Esophagus squamous epithelium (tissue), 5 donors: ENCODE measurements at places on chromosomes 13 and 19.
A peak's percentile ranks its signal among the peaks of the same experiment; 100 is the strongest.

DNA sequence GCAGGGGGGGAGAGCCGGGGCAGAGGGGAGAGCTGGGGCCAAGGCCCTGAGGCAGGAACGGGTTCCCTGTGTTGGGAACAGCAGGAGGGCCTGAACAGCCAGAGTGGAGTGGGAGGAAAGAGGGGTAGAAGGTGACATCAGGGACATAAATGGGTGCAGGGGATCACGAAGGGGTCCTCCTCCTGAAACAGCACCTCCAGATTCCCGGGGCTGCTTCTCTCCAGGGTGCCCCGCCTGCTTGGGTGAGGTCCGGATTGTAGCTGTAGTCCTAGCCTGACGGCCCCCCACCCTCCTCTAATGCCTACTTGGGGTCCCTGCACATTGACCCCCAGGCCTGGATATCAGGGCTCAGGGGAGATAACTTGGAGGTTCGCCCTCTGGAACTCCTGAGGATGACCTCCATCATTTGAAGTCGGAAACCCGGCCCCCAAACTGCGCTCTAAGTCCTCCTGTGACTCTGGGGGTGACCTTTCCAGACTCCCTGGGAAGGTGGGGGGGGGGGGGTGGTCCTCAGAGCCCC, 473 bp upstream of the SCN1B start:
- no peak for DNase-seq

- DNase-seq, result peak; percentile 66
Measured at GRCh38 chr19:52095172-52096014, at the start of gene ZNF841. TSS of gene ZNF841 (minus strand) at chr19:52095765. CDS start at chr19:52084801, 10,964 bp downstream.

DNA sequence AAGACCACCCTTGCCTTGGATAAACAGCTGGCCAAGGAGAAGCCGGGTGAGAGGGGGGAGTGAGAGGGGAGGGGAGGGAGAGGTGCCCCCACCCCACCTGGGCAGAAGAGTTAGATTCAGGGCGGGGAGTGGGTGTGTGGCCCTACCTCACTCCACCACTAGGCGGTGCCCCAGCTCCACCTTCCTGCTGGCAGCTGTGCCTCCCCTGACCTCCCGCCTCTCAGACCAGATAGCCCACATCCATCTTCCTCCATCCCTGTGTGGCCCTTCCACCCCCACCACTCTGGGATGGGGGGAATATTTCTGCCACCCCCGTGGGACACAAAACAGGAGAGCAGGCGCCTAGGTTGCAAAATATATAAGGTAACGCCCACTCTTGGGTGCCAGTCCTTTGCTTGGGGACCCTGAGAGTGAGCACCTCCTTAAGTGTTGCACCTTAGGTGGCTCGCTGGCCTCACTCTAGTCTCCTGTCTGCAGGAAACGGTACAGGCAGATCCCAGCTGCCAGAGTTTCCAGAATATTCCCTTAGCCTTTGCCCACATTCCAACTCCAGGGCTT, 13.8 kb upstream of the EHD2 start:
- DNase-seq, result no peak

DNA sequence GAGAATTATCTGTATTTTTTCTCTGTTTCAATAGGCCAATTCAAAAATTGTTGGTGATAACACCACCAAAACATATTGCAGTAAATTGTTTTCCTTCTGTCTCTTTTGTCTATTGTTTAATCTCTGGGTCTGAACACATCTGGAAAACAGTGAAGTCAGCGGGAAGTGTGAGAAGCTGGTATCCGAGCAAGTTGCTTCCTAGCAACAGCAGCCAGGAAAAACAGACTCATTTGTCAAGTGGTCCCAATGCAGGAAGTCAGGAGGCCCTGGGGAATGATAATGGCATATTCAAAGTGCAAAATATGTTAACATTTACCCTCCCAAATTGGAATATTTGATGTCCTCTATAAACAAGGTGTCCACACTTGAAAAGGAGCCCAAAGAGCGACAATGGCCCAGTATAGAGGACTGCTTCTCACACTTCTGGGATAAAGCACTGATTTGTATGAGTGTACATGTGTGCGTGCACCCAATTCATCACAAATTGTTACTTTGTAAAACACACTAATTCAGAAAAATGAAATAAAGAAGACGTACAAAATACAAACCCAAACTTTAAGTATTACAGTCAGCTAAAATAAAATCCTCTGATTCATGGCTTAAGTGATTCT, 515.0 kb downstream of the TBC1D4 start:
- DNase-seq, result no peak

- no peak for DNase-seq
Measured at GRCh38 chr19:34300962-34301361, 46.6 kb downstream of the GARRE1 start.

GRCh38 chr19:55559684-55560083, 14.3 kb upstream of the SBK3 start:
- no peak for DNase-seq

DNA sequence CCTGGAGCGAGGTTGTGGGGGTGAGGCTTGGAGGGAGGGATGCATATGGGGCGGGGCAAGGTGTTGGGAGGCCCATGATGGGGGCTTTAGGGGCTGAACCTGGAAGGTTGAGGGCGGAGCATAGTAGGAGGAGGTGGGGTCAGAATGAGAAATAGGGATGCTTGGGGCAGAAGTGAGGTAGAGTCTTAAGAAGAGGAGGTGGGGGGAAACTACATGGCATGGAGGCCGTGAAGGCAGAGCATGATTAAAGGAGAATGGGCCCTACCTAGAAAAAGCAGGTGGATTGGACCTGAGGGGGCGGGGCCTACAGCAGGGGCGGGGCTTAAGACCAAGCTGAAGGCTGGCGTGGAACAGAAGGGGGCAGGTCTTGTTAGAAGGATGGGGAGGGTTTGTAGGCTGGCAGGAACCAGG, 799 bp downstream of the NR1H2 start:
- DNase-seq, result no peak

GRCh38 chr13:89455741-89456140, 1784.6 kb downstream of the SLITRK5 start:
- no peak for DNase-seq

- DNase-seq, result no peak
Measured at GRCh38 chr19:42498169-42498757, 30.0 kb downstream of the CEACAM1 start.

DNA sequence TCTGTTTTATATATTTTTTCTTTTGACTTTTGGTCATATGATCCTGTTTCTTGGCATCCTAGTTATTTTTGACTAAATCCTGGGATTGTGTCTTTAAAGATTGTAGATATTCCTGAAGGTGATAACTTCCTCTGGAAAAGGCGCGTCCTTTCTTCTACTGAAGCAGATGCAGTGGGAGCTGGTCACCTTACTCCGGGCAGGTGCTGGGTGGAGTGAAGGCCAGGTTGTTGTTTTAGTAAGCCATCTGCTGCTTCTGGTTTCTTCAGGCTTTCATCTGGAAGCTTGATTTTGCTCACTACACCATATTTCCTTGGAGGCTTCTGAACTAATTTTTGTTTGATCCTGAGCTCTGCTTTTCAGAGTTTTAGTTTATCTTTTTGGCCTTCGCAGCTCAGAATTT, 21.5 kb downstream of the URI1 start:
- DNase-seq, result no peak

DNA sequence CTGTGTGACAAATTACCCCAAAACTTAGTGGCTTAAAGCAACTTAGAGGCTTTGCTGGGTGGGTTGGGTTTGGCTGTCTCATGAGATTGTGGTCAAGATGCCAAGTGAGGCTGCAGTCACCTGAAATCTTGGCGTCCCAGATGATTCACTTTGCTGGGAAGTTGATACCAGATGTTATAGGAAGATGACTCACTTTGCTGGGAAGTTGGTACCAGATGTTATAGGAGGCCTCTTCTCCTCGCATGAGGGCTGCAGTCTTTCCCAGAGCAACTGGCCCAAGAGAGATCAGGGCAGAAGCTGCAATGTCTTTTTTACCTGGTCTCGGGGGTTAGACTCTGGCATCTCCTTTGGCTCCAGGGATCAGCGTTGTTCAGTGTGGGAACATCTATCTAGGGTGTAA, 16.8 kb downstream of the TEX29 start:
- no peak for DNase-seq

GRCh38 chr13:73608711-73609485, 525.3 kb downstream of the KLF12 start:
- DNase-seq, result no peak

DNA sequence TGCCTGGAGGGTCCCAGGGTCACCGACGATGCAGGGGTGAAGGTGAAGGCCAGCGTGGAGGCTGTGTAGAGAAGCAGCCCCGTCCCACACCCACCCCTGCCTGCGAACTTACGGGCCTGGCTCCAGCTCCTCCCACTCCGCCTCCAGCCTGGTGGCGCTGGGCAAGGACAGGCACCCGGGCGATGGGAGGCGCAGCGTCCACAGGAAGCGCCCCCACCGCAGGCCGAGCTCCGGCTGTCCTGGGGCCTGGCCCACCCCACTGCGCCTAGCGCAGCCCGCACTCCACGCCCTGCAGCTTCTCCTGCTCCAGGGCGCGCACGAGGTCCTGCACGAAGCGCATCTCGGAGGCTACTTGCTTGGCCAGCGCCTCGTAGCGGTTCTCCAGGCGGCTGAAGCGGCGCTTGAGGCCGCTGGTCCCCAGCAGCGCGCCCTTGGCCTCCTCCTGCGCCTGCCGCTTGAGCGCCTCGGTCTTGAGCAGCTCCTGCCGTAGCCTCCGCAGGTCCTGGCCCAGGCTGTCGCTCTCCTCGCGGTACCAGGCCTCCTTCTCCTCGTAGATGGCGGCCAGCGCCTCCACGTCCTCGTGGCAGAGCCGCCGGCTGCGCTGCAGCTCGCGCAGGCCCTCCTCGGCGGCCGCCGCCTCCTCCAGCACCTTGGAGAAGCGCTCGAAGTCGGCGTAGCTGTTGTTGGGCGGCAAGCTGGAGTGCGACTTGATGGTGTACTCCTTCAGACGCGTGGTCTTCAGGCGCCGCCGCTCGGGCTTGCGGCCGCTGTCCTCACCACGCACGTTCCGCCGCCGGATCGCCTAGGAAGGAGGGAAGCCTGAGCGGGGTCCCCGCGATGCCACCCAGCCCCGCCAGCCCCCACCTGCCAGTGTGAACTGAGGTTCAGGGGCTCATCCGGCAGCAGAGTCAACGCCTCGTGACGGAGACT, 11.8 kb downstream of the DAPK3 start:
- DNase-seq, result no peak

DNA sequence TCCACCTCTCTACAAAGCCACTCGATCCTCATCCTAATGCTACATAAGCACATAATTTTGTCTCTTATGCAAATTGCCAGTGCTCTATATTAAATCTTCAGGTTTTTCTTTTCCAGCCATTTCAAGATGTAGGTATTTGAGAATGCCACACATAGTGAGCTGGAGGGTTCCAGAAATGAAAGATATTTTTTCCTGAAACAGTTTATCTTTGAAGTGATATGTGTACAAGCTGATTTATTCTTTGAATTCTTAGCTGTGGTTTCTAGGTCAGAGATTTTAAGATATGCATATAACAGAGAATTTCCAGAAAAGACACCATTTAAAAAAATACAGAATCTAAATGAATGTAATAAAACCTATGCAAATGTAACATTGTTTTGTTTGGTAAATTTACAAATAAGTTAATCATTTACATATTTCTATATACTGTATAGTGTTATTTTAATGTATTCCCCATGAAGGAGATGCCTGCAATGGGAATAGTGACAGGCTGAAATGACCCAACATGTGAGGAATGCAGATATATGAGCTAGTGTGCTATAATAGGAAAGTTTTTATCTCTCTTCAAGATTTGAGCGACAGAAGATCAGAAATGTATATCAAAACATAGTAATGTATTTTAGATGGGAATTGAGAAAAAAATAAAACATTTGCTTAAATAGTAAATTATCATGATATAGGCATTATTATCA, 570.2 kb downstream of the SLITRK1 start:
- no peak for DNase-seq

GRCh38 chr19:38900202-38900629, 447 bp downstream of the NFKBIB start:
- no peak for DNase-seq

- DNase-seq, result no peak
Measured at GRCh38 chr19:8688930-8689329, 9.7 kb downstream of the ACTL9 start.

GRCh38 chr19:23917856-23918255, 3.2 kb downstream of the ZNF726 start:
- DNase-seq, result no peak

DNA sequence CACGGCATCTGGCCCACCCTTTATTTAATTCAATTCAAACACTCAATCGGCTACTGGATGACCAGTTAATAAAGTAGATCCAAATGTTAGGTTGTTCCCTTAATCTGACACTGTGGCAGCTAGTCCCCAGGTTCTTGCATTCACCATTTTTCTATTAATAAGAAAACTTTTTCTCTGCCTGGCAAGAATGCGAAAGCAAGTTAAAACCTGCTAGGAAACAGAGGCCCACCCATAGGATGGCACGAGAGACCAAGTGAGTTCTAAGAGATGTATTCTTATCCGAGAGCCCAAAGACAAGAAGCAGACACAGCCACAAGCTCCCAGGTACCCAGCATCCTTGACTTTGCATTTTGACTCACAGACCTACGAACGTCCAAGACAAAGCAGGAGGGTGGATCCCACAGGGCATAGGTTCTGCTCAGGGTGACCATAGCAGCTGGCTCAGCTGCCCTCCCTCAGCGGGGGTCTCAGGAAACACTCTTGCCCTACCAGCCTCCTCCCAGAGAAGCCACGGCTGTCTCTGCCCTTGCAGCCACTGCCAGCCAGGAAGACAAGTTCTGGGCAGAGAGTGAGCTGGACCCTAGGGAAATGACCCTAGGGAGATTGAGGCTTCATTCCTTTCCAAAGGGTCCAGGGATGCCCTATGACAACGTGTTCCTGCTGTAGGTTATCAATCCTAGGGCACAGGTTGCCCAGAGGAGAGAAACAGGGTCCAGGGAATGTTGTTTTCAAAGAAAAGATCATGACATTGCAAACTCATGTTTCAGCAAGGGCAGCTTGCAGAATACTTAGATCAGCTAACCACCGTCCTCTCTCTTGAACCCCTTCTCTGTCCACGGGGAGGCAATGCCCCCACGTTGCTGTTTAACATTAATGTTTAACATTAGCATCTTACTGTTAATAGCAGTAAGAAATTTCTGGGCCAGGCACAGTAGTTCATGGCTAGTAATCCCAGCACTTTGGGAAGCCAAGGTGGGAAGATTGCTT, 147.2 kb upstream of the ZNF507 start:
- no peak for DNase-seq

DNA sequence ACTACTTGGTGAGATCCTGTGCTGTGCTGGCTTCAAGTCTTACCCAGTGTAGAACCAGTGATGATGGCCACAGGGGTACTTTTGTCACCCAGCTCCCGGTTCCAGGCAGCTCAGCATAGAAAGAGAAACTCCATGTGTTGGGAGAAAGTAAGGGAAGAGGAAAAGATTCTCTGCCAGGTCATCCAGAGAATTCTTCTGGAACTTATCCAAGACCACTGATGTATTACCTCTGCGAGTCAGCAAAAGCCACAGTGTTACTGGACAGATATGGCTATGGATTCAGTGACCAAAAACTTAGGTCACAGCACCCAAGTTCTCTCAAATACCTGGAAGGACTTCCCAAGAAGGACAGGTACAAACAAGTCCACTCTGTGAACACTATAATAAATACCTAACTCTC, 399.5 kb upstream of the MIR17HG start:
- no peak for DNase-seq

GRCh38 chr19:58555920-58556621, 1.2 kb upstream of the CHMP2A start:
- DNase-seq, result no peak

- no peak for DNase-seq
Measured at GRCh38 chr19:22602631-22603272, 31.4 kb upstream of the ZNF492 start.

GRCh38 chr13:32791545-32792172, 205.4 kb downstream of the PDS5B start:
- no peak for DNase-seq
